ENCODE measurements at places on chromosomes 13 and 19. TPM values are rescaled to one million over a fixed set of nuclear protein-coding genes. Genes with fewer than 3 reads are reported as not detected.

The ZNF69 gene
- polyA plus RNA-seq = 17.4 TPM

DNA sequence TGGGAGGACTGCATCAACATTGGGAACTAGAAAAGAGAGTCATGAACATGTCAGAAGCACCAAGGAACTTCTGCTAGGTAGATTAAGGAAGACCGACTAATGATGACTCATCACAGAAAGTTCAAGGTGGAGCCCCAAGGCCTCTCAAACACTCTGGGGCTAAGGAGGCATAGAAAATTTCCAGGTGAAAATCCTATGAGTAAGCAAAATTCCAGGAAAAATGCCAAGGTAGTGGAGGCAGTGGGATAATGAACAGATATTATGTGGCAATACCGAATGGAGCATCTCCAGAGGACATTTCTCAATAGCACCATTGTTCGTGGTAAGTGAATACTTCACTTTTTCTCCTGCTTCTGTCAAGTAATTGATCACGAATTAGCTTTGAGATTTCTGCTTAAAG is 336.5 kb downstream of the MZT1 start:
- no peak for DNase-seq

- no peak for DNase-seq
Observed at GRCh38 chr13:36450534-36450933, 18.2 kb downstream of the CCNA1 start.

DNA sequence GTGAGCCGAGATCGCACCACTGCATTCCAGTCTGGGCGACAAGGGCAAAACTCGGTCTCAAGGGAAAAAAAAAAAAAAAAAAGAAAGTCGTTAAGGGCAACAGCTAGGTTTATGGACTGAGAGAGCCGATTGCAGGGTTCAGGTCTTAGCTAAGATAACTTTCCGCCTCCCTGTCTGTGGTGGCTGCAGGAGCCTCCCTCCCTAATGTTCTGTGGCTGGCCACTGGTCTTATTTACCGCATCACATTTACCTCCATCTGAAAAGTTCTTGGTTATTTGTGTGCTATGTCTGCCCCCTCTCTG is 722 bp upstream of the CRTC1 start:
- DNase-seq = no peak

All from renal cortex interstitium (tissue), 15 donors.